ENCODE measurements at places on chromosomes 3 and 15.

GRCh38 chr3:185866995-185867394, 42.2 kb upstream of the IGF2BP2 start:
- DNase-seq, result no peak

- no peak for DNase-seq
Observed at GRCh38 chr3:138781012-138781470, 53.7 kb downstream of the PIK3CB start.

- peak; percentile 78 for DNase-seq
Observed at GRCh38 chr15:74651242-74651741, 35.7 kb downstream of the CLK3 start.

DNA sequence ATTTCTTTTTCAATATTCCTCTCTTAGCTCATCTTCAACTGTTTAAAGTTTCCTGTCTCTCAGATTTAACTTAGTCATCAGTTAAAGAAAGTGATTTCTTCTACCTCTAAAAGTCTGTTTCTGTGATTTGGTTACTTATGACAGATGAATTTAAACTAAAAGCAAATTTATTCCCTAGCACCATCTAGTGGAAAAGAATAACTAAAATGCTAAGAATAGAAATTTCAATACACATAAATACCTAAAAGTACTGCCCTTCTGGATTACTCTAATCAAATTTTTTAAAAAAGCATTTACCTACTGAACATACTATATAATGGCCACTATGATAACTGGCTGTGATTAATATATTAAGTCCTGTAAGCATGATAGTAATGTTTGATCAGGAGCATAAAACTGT, 14.0 kb upstream of the ZCWPW2 start:
- no peak for DNase-seq

- no peak for DNase-seq
Observed at GRCh38 chr3:141114179-141114745, 63.1 kb downstream of the SPSB4 start.

DNA sequence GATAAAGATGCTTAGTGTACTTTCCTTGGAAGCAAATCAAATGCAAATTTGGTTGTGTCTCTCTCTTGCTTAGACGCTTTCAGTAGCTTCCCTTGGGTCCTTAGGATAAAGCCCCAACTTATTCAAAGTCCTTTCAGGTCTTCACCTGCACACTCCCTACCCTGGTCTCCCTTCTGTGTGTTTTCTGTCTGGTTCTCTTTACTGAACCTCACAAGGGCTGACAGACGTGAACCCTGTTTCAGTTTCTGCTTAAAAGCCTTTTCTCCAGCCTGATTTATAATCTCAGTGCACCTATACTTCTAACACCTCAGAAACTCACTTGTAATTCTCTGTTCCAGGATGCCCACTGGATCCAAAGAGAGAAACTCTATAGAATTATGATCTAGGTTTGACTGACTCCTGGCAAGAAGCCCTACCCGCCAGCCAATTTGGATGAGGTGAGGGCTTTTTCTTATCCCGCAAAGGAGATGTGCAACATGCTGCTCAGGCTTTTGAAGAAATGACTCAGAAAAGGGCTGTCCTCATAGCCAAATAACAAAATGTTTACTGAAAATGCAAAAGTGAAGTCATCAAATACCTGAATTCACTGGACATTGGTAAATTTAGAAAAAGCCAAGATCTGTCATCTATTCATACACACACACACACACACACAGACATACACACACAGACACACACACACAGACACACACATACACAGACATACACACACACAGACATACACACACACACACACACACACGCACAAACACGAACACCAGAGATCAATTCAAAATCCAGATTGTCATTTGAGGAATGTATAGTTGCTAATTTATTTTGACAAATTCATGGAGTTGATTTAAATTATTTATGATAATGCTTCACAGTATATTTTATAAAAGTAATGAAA, 102.4 kb upstream of the EOMES start:
- no peak for DNase-seq

DNA sequence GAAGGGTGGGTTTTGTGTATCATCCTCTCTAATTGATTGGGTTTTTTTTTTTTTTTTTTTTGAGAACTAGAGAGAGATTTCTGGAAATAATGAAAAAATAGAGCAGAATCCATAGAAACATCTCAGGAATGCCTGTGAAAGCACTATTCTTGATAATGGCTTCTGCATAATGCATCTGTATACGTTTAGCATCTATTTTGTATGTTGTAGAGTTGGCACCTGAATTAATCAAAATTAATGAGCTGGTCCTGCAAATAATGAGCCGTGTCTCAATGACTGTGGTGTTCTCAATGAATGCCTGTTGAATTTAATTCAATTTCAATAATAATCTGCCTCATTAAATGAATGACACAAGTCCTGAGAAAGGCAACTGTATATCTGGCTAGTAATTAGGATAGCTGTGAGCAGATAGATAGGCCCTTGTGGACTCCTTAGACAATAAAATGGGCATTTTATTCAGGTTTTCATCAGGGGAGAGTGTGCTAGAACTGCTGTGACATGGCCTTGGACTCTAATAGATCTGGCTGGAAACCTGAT, 70.5 kb upstream of the WDR72 start:
- no peak for DNase-seq

- no peak for DNase-seq
Observed at GRCh38 chr3:64685800-64686445, 1.9 kb downstream of the ADAMTS9 start.

DNA sequence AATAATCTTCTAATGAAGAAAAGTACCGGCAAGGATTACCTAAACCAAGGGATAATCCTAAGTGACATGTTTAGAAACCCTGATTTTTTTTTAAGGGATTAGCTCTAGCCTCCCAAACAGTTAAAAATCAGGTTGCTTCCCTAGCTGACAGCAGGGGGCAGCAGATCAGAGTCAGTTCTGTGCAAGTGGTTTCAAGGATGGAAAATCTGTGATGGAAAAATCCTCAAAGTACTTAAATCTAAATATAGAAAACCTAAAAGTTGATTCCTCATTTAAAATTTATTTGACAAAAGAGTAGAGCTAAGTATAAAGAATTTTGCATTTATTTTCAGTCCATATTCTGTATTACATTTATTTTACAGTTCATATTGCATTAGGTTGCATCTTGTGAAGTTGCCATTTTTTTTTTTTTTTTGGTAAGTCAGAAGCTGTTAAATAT, 107.6 kb downstream of the PEX5L start:
- no peak for DNase-seq

GRCh38 chr3:23589602-23590001, 216.2 kb upstream of the UBE2E1 start:
- no peak for DNase-seq

GRCh38 chr15:55494931-55495330, 13.1 kb downstream of the DNAAF4 start:
- DNase-seq, result no peak

DNA sequence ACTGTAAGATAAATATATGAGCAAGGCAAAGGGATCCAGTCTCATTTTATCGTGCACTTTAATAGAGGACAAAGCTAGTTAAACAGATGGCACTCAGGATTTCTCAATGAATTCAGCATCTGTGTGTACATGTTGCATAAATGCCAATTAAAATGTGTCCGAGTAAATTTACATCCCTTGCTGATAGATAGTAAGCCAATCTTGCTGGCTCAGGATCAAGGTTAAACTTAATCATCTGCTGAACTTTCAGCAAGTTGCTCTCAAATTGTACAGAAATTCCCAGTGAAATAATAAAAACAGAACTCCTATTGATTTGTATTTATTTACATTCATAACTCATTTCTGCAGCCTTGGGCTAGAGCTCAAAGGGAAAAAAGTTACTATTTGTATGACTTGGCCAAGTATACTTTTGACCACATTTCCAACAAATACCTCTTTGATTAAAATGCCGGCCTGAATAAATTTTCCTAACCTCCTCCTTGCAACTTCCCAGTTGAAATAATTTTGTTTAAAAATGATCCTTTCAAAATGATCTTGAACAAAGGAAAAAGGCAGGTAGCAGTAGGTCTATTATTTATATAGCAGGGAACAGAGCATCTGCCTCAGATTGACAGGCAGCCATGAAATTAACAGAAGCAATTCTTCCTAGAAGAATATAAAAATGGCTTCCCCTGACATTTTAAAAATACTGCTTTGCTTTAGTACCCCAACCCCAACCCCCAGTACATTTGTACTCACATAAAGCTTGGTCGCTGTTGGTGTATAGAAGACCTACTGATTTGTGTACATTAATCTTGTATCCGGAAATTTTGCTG, 1001.9 kb downstream of the ROBO1 start:
- DNase-seq, result peak; percentile 28

- no peak for DNase-seq
Observed at GRCh38 chr3:62688050-62688449, 187.2 kb downstream of the CADPS start.

DNA sequence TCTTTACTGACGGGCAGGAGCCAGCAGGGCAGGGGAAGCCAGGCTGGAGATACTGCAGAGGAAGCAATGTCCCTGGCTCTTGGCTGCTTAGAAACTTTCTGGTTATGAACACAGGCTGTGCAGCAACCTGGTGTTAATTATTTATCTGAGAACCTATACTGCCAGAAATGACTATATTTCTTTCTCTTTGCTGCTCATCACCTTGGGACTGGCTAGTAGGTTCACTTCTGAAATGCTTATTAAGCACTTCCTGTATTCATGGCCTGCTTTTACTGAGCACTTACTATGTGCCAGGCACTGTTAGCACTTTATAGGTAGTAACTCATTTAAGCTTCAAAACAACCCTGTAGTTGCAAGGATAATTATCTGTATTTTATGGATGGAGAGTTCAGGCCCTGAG, 57.6 kb downstream of the RAB11A start:
- DNase-seq, result no peak

- DNase-seq, result no peak
Observed at GRCh38 chr15:42065468-42065867, 28.9 kb downstream of the PLA2G4D start.

GRCh38 chr15:34610354-34610753, 26.9 kb upstream of the GOLGA8B start:
- no peak for DNase-seq

- no peak for DNase-seq
Observed at GRCh38 chr15:90262426-90262825, 3.0 kb upstream of the NGRN start.

GRCh38 chr3:101814835-101815234, 34.5 kb upstream of the NFKBIZ start:
- no peak for DNase-seq
